Stimulated activated CD4-positive, alpha-beta T cell treated with anti-CD3 and anti-CD28 coated beads, Interleukin-1b, Interleukin-23, amount 100 ng/mL, for 48 hours (primary cell): ENCODE measurements at places on chromosomes 4 and X.

GRCh38 chrX:29662759-29663503 is 552.4 kb upstream of the MAGEB2 start:
- DNase-seq = no peak

DNA sequence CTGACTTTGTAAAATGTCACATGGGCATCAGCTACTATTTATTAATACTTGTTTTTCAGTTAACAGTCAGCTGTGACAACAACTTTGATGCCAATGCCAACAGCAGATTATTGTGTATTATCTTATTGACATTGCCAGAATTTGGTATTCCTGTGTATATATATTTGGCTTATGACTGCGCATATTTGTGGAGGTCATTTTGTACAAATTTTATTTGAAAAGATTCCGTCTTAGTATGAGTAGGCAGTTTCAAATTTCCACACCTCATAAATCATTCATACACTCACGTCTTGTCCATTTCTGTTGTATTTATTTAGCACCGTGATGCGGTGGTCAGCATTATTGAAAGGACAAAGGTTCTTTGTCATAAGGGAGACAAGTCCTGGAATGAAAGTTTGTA is 558.2 kb upstream of the NDST4 start:
- DNase-seq = no peak

DNA sequence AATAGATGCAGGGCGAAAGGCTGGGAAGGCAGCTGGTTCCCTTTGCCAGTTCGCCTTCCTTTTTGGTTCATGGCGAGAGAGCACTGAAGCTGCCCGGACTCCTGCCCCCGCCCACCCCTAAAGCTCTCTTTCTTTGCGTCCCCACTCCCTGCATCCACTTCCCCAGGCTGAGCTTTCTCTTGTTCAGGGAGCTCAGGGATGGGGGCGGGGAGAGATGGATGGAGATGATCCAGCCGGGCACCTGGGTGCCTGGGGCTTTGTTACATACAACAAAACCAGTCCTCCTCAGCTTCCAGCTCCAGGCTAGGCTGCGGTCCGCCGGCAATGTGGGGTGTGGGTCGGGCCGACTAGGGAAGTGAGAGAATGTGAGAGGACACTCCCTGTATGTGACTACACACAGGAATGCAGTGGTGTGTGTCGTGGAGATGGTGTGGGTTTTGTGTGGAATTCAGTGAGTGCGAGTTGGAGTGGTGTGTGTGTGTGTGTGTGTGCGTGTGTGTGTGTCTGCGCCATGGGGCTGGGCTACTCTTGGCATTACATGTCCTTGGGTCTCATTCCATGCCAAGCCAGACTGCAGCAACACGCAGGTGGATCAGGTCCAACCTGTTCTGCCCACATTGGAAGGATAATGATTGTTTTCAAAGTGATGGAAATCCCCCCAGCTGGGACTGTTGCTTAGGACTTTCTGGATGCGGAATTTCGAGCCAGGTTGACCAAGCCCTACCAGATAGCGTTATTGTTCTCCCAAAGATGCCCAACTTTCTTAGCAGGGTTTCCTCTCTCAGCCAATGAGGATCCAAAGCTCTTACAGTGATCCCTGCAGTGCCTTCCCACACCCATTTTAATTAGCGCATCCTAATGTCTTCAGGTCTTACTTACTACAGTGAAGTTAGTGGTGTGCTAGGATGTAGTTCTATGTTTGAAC is 149.4 kb upstream of the CHRDL1 start:
- no peak for DNase-seq

DNA sequence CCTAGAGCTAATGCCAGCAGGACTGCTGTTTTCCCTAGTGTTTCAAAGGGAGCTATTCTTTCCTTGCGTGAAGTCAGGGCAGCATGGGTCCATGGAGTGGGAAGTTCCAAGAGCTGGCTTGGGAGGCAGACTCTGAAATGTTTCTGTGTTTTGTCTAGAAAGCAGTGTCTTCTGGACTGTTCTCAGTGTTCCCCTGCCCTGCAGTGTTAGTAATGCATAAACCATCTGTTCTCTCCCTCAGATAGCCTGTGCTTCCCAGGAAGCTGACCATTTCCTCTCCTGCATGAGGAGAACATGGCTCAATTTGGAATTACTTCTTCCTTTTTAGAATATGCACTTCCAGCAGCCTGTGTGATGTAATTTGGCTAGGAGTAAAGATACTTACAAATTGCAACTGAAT is 116.7 kb upstream of the CXCL13 start:
- no peak for DNase-seq

DNA sequence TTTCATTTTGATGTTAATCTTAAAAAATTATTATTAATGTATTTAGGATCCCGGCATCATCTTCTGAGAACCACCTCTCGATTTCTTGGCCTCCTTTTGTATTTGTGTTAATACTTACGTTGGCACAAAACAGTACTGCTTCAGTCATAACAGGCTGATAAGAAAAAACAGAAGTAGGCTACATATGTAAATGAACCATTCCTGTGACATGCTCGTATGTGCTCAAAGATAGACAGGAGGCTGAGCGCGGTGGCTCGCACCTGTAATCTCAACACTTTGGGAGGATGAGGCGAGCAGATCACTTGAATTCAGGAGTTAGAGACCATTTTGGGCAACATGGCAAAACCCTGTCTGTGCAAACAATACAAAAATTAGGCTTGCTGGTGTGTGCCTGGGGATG is 109.4 kb upstream of the H2AZ1 start:
- DNase-seq = no peak

DNA sequence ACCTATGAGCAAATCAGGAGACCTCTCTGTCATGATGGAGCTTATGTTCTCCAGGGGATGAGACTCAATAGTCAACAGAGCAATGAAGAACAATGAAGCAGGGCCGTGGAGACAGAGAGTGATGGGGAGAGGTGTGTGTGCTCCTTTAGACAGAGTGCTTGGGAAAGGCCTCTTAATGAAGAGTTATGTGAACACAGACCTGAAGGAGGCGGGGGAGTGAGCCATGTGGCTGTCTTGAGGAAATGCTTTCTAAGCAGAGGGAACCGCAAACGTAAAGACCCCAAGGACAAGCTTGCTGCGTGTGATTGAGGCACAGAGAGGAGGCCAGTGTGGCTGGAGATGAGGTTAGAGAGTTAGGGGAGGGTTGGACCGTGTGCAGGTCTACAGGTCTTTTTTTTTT is 53.1 kb downstream of the CHRNA9 start:
- no peak for DNase-seq

DNA sequence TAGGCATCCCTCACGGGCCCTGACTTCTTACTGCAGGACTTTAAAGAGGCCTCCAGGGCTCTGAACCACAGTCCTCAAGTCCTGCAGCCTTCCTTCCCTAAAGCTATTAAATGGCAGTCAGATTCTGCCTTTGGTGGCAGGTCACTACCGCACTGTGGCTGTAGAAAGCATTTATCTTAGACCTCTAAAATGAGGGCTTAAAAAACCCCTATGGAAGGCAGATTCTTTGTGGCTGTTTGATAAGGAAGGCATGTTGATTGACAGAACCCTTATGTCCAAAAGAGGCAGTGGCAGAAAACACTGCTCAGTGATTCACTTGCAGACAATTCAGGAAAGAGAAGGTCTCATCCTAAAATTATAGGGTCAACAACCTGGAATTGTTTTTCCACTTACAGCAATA is 79.2 kb downstream of the FBXL5 start:
- DNase-seq = no peak

GRCh38 chr4:27148211-27148895 is 287.7 kb downstream of the STIM2 start:
- no peak for DNase-seq
